Small intestine (tissue), 16 donors: ENCODE measurements at places on chromosomes 3 and 15. TPM values are rescaled to one million over a fixed set of nuclear protein-coding genes. Genes with fewer than 3 reads are reported as not detected.

The AADACL2 gene
- polyA plus RNA-seq: not detected

The OSTN gene
- 0.01 TPM for polyA plus RNA-seq

DNA sequence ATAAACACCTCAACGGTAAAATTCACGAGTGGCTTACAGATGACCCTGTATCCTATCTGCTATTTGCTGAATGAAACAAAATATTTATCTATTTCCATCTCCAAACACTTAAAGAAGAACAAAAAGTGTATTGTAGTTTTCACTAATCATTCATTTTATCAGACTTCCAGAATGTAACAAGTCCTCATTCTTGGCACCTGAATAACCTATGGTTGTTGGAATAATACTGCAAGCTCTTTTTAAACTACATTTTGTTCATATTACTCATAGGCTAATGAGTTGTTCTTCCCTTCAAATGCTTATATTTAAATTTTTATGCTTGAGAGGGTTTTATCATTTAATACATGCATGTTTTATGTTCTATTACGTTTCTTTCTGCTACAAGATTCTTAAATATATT, 1434.1 kb downstream of the SI start:
- no peaks in the 10 kb centered on the region for H3K36me3 ChIP-seq
- no peak overlapping the region for H3K27ac ChIP-seq
- no peak for DNase-seq
- H3K4me1 ChIP-seq: no peaks in the 10 kb centered on the region
- no peak overlapping the region for H3K4me3 ChIP-seq

GRCh38 chr15:91045065-91045464, 22.7 kb upstream of the VPS33B start:
- no peaks in the 10 kb centered on the region for H3K36me3 ChIP-seq
- H3K4me1 ChIP-seq: no peaks in the 10 kb centered on the region
- H3K27me3 ChIP-seq: no peaks in the 10 kb centered on the region
- no peak overlapping the region for H3K27ac ChIP-seq

DNA sequence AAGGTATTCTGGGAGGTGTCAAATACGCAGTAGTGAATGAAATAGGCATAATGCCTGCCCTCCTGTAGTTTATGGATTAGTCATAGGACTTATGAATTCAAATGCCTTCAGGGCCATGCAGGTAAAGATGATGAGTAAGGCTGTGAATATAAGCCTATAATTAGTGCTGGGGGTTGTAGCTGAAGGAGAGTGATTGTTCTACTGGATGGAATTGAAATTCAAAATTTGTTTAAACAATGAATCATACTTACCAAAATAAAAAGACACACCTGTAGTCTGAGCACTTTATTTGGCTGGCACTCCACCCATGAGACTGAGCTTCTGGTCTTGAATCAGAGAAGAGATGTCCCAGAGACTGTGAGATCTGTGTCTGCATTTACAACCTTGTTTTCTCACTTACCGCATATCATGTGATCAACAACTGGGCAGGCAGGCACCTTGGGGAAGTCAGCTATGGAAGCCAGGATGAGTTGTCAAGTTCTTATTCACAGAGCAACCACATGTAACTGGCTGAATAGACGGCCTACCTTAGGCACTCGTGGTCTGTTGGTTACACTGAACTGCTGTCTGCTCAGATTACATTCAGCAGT, 291.8 kb downstream of the NAALADL2 start:
- no peak overlapping the region for H3K4me3 ChIP-seq
- no peak overlapping the region for H3K27ac ChIP-seq
- DNase-seq: no peak
- H3K27me3 ChIP-seq: no peaks in the 10 kb centered on the region
- no peaks in the 10 kb centered on the region for H3K4me1 ChIP-seq
